ENCODE measurements at places on chromosomes 5 and 9.

- DNase-seq: no peak
- no peak overlapping the region for H3K4me3 ChIP-seq
Measured at GRCh38 chr5:179886190-179886911, 21.3 kb downstream of the TBC1D9B start.

DNA sequence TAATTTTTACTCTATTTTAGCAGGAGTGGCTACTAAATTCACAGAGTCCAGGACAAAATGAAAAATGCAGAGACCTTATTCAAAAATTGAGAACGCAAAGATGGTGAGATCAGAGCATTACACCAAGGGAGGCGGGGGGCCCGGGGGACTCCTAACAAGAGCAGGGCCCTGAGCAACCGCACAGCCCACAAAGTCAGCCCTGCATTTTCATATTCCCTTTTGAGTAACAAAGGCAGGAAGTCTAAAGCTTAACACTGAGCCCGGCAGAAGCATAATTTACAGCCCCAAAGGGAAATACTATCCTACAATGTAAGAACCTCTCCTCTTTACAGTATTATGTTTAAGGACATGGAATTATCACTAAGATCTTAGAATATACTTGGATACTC is 69.4 kb downstream of the TLE1 start:
- H3K27ac ChIP-seq: no peak overlapping the region
- H3K27me3 ChIP-seq: no peaks in the 10 kb centered on the region
- no peaks in the 10 kb centered on the region for H3K36me3 ChIP-seq
- no peak overlapping the region for H3K4me3 ChIP-seq
- peaks cover 9% of the 10 kb centered on the region for H3K4me1 ChIP-seq
- no peak for DNase-seq

DNA sequence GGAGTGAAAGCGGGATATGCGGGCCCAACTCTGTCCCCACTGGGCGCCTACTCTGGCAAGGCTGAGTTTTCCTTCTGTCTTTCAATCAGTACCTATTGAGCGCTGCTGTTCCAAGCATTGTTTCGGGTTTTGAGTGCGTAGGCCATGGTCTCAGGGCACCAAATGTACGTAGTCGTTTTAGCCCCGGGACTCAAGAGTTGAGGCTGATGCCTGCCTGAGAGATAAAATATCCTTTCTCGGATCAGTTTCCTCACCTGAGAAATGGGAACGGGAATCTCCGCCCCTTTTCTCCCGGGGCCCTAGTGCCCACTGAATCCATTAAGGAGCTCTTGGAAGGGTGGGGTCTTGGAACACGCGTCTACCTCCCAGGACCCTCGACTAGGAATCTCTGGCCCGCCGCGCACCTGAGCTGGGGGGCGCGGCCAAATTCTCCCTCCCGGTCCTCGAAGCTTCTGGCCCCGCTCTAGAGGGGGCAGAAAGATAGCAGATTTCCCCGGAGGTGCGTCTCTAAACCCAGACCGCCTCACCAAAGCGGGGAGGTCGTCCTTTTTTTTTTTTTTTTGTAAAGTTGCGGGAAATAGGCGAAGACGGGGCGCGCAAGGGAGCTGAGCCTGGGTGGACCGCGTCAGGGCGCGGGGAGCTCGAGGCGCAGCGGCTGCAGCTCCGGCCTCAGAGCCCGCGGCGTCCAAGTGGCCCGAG is 494 bp upstream of the CXXC5 start:
- H3K4me3 ChIP-seq: peak overlapping the region; percentile 48
- H3K36me3 ChIP-seq: no peaks in the 10 kb centered on the region
- H3K4me1 ChIP-seq: peaks cover 29% of the 10 kb centered on the region
- peaks cover 54% of the 10 kb centered on the region for H3K27me3 ChIP-seq
- DNase-seq: no peak

DNA sequence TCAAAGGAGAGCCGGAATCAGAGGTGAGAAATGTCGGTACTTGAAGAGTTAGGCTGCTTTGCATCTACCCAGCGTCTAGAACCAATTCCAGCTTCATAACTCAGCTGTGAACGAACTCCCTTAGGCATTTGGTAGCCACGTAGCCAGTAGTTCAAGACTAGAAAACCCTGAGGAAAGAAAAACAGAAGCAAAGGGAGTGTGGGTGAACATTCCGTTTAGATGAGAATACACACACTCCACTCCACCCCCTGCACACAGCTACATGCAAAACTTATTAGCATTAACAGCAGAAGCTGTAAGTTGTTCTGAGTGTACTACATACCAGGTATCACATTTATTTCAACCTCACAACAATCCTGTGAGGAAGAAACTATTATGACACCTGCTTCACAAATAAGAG is 78.3 kb downstream of the SMIM23 start:
- peaks cover 21% of the 10 kb centered on the region for H3K36me3 ChIP-seq
- no peak overlapping the region for H3K27ac ChIP-seq
- no peak for DNase-seq
- no peaks in the 10 kb centered on the region for H3K27me3 ChIP-seq
- no peak overlapping the region for H3K4me3 ChIP-seq
- peaks cover 5% of the 10 kb centered on the region for H3K4me1 ChIP-seq

DNA sequence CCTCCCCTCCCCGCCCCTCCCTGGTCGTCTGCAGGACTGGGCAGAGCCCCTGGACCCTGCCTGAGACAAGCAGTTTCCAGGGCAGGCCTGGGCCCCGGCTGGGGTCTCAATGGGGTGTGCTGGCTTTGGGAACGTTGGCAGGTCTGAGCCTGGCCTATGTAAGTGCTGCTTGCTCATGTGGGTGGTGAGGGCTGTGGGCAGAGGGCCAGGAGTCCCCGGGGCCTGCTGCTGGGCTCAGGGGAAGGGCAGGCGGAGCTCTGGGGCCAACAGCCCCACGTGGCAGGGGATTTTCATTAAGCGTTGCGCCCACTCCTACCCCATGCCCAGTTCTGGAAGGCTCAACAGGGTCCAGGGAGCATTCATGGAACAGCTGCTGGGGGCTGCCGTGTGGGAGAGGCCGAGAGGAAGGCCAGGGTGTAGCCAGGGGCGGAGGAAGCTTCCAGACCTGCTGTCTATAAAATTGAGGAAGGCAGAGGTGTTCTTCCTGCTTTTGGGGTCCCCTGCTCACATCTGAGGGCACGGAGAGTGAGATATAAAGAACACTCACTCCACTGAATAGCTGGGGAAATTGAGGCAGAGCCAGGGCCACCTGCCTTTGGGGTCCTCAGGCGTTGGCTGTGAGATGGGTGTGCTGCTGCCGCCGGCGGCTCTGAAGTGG is 32.5 kb downstream of the RXRA start:
- DNase-seq: no peak
- no peaks in the 10 kb centered on the region for H3K27me3 ChIP-seq
- H3K27ac ChIP-seq: no peak overlapping the region
- H3K4me3 ChIP-seq: no peak overlapping the region

DNA sequence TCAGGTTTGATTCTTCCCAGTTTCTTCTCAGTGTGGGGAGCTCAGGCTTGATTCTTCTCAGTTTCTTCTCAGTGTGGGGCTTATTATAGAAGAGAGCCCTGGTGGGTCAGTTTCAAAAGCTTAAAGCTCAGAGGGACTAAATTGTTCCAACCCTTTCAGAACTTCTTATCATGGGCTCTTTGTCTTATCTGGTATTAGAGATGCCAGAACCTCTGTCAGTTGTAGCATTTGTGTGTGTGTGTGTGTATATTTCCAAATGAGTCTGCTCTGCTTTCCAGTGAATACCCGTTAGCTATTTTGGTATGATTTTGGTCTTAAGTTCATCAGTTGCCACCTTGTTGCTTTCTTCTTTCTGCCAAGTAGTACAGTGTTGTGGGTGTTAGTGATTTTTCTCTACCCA is 21.8 kb downstream of the TMEM38B start:
- H3K27ac ChIP-seq: no peak overlapping the region
- no peak for DNase-seq
- no peaks in the 10 kb centered on the region for H3K4me1 ChIP-seq
- no peaks in the 10 kb centered on the region for H3K36me3 ChIP-seq
- no peak overlapping the region for H3K4me3 ChIP-seq

- no peak for DNase-seq
- peaks cover 1% of the 10 kb centered on the region for H3K36me3 ChIP-seq
- no peak overlapping the region for H3K27ac ChIP-seq
- no peak overlapping the region for H3K4me3 ChIP-seq
- peaks cover 3% of the 10 kb centered on the region for H3K27me3 ChIP-seq
Measured at GRCh38 chr9:121217609-121218292, 16.1 kb upstream of the RAB14 start.

- H3K4me3 ChIP-seq: no peak overlapping the region
- H3K27ac ChIP-seq: no peak overlapping the region
- DNase-seq: no peak
- no peaks in the 10 kb centered on the region for H3K36me3 ChIP-seq
- no peaks in the 10 kb centered on the region for H3K4me1 ChIP-seq
Measured at GRCh38 chr9:77556396-77556795, 91.7 kb downstream of the GNA14 start.

- H3K4me1 ChIP-seq: peaks cover 2% of the 10 kb centered on the region
- no peaks in the 10 kb centered on the region for H3K27me3 ChIP-seq
- no peak overlapping the region for H3K27ac ChIP-seq
- no peaks in the 10 kb centered on the region for H3K36me3 ChIP-seq
Measured at GRCh38 chr9:14358523-14358922, 44.6 kb upstream of the NFIB start.

GRCh38 chr5:159345861-159346260 is 15.6 kb upstream of the IL12B start:
- H3K4me3 ChIP-seq: no peak overlapping the region
- peaks cover 16% of the 10 kb centered on the region for H3K27me3 ChIP-seq
- H3K27ac ChIP-seq: no peak overlapping the region
- peaks cover 49% of the 10 kb centered on the region for H3K4me1 ChIP-seq

- peaks cover 8% of the 10 kb centered on the region for H3K27me3 ChIP-seq
- H3K36me3 ChIP-seq: no peaks in the 10 kb centered on the region
- peaks cover 17% of the 10 kb centered on the region for H3K4me1 ChIP-seq
- no peak overlapping the region for H3K4me3 ChIP-seq
Measured at GRCh38 chr5:10470669-10471068, 29.0 kb downstream of the ROPN1L start.

- no peaks in the 10 kb centered on the region for H3K36me3 ChIP-seq
- H3K27ac ChIP-seq: no peak overlapping the region
- no peaks in the 10 kb centered on the region for H3K4me1 ChIP-seq
- peaks cover 18% of the 10 kb centered on the region for H3K27me3 ChIP-seq
- H3K4me3 ChIP-seq: no peak overlapping the region
Measured at GRCh38 chr5:113226116-113226736, 208.6 kb downstream of the TSSK1B start.

DNA sequence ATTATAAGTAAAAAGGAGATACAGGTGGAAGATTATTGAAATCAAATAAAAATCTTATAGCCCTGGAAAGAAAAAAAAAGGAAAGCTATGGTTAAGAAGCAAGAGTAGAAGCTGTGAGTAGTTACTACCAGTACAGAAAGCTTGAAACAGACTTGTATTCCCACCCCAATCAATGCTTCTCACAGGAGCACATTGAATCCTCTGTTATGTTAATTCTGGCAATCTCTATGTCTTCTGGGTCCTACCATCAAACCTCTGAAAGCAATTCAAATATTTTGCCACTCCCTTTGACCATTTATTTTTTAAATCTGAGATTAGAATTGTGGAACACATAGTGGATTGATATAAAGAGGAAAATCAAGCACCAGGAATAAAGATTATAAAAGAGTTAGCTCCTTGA is 186.5 kb downstream of the MEF2C start:
- peaks cover 63% of the 10 kb centered on the region for H3K27me3 ChIP-seq
- H3K27ac ChIP-seq: no peak overlapping the region
- no peak for DNase-seq
- H3K36me3 ChIP-seq: no peaks in the 10 kb centered on the region
- no peak overlapping the region for H3K4me3 ChIP-seq

DNA sequence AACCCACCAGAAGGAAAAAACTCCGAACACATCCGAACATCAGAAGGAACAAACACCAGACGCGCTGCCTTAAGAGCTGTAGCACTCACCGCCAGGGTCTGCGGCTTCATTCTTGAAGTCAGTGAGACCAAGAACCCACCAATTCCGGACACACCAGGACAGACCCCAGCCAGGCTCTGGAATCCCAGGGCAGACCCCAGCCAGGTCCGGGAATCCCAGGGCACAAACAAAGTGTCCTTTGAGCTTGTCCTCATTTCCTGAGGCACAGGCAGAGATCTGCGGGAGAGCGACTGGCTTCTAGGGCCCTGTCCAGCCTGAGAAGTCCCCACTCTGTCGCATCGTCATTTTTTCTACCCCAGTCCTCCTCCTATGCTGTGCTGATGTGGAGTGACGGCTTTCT is 461.1 kb downstream of the ACTL7B start:
- H3K4me3 ChIP-seq: no peak overlapping the region
- no peaks in the 10 kb centered on the region for H3K4me1 ChIP-seq
- no peak for DNase-seq
- no peaks in the 10 kb centered on the region for H3K27me3 ChIP-seq
- H3K27ac ChIP-seq: no peak overlapping the region
- no peaks in the 10 kb centered on the region for H3K36me3 ChIP-seq

- DNase-seq: no peak
- no peak overlapping the region for H3K4me3 ChIP-seq
- no peaks in the 10 kb centered on the region for H3K4me1 ChIP-seq
- H3K36me3 ChIP-seq: no peaks in the 10 kb centered on the region
- H3K27ac ChIP-seq: no peak overlapping the region
Measured at GRCh38 chr5:161399996-161400562, 146.4 kb downstream of the GABRB2 start.

Data from activated T-helper 1 cell treated with anti-CD3 and anti-CD28 coated beads, Interleukin-12 subunit alpha, Interleukin-12 subunit beta, Interleukin-2, Interleukin-4 antibody, amounts not matched to agents 30 ng/mL and 10 ng/mL and 1 ng/mL, durations not matched to agents 14 hours and 24 hours and 36 hours (primary cell).